ENCODE measurements at places on chromosomes 3 and 15.

- DNase-seq, result no peak
Measured at GRCh38 chr3:130378677-130379191, 33.3 kb downstream of the COL6A5 start.

GRCh38 chr3:117565777-117566176, 856.2 kb downstream of the TUSC7 start:
- no peak for DNase-seq

- DNase-seq, result no peak
Measured at GRCh38 chr15:81280696-81281455, 43.1 kb downstream of the STARD5 start.

DNA sequence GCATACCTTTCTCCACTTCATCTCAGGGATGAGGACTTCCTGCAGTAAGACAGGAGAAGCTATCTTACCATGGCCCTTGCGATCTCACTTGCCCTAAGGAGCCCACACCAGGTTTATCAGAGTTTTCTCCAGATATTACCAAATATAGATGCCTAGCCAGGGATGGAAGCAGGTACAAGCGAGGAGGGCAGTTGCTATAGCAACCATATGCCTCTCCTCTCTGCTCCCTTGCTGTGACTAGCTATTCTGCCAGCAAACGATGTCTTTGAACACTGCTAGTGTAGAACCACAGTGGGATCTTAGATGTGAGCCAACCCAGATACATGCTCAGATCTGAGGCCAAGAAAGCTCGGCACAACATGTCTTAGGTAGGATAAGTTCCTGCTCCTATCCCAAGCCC, 33.9 kb downstream of the GRAMD2A start:
- no peak for DNase-seq

DNA sequence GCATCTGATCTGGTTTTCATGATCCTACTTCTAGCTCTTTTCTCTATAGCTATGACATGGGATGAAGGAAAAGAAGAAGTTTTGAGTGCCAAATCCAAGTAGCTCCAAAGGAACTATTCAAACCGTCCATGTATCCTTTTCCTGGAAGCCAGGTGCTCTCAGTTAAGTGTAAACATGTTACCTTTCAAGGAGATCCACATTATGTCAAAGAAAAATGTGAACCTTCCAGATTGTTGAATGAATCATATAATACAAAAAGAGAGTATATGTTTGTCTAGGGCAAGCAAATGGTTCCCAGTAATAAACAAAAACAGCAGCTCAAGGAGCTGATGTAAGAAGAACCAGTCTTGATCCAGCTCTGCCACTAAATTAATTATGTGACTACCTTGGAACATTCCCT, 534.9 kb downstream of the MAGI1 start:
- DNase-seq, result no peak

- no peak for DNase-seq
Measured at GRCh38 chr15:68552773-68553172, 26.0 kb upstream of the CORO2B start.

Measured in activated naive CD4-positive, alpha-beta T cell treated with anti-CD3 and anti-CD28 coated beads, Interleukin-2, amount 50 U/mL, for 16 hours (primary cell).